Foreskin fibroblast (primary cell): ENCODE measurements at places on chromosomes 13 and 19.

GRCh38 chr13:93517658-93518057 is 291.1 kb downstream of the GPC6 start:
- DNase-seq = no peak

DNA sequence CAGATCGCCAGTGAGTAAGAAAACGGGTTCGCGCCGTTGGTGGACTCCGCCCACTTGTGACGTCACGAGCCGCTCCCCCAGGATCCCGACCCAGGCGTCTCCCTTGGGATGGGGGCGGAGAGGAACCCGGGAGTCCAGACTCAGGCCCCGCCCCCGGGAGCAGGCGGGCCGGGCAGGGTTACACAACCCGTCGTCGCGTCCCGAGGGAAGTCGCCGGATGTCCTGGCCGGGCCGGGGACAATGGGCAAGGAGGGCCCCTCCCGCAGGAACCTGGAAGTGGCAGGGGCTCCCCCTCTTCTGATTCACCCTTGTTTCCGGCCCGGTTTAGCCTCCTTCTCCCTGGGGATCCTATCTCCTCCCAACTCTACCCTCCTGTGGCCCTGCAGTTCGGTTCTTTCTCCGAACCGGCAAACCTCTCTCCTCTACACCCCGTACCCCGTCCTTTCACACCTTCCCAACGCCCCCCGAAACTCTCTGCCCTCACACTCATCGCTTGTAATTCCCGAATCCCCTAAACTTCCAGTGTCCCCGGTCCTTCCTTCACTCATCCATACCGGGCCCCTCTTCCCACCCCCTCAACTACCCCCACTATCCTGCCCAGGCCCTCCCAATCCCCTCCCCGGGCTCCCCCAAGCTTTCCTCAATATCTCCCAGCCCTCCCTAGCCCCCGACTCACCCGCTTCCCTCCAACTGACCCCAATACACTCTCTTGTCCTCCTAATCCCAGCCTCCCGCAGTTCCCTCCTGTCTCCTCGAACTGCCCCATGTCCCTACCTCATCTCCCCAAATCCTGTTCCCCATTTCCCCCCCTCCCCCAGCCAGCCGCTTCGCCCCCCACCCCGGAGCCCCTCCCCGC is 20.0 kb upstream of the ERCC1 start:
- peak; percentile 91 for DNase-seq

DNA sequence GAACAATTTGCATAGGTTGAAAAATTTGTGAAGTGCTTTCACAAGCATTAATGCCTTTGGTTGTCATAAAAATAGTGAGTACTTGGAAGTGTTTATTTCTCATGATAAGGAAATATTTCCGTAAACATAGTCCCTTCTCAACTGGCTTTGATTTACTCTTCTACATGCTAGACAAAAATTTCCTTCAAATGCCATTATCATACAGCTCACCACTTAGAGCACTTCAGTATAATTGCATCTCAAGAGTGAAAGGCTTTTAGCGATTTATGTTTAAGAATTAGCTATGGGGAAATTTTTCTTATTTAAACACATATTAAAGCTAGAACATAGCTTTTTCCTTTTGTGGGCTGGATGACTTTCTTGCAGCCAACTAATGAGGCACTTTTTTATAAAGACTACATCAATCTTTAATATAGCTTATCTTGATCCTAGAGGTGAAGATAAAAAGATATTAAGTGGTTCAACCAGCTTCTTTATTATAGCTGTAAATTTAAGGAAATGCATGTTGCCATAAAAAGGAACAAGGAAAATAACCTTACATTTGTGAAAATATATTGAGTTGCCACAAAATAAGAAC is 656.8 kb downstream of the SLITRK6 start:
- no peak for DNase-seq

DNA sequence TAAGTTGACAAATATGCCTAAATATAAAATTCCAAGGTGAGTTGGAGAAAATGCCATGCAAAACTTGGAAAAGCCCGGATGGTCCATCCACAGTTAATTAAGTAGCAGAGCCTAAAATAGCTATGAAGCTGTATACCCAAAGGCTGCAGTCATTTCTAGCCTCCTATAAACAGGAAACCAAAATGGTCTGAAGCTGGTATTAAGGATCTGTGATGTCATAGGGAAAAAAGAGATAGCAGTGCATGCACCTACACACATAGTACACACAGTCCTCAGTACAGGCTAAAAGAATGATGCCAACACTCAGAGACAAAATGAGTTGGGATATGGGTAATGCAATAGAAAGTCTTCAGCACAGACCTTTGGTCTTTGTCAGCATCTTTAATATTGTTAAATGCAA is 736.9 kb downstream of the EFNB2 start:
- no peak for DNase-seq

DNA sequence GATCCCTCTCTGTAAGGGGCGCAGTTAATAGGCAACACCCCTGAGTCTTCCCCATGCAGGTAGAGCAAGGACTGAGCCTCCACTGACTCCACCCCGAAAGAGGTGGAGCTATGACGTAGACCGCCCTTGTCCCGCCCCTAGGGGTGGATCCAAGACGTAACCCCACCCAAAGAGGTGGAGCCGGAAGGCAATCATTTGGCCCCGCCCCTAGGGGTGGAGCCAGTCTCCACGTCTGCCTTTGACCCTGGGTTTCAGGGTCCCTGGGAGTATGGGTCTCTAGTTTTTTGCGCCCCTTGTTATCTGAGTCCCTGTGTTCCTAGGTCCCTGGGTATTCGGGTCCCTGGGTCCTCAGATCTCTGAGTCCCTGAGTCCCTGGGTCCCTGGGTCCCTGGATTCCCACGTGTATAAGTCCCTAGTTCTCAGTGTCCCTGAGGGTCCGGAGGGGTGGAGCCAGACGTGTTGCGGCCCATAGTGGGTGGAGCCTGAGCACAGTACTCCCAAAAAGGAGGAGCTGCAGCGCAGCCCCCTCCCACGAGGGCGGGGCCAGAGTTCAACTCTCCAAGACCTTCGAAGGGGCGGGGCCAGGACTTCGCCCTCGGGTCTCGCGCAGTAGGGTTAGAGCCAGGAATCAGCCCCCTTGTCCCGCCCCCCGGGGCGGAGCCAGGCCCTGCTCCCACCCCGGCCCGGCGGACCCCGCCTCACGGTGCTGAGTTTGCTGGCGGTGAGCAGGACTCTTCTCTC is 5.3 kb downstream of the DENND1C start:
- DNase-seq = peak; percentile 53

DNA sequence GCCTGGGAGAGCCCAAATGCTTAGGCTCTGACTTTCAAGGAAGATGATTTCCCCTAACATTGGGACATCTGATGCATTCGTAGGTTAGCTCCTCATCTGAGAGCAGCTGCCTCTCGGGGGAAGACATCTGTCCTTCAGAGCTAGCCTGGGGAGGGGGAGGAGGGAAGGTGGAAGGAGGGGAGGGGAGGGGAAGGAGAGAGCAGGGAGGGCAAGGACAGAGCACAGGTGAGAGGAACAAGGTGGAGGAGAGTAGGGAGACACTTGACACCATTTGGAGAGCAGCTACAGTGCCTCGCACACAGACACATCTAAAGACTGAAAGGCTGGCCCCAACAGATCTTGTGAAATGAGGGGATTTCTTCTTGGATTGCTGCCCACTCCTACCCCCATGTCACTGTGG is 103.8 kb downstream of the ZDHHC20 start:
- DNase-seq = no peak

GRCh38 chr19:51695088-51695487 is 2.0 kb downstream of the SPACA6 start:
- DNase-seq = no peak

DNA sequence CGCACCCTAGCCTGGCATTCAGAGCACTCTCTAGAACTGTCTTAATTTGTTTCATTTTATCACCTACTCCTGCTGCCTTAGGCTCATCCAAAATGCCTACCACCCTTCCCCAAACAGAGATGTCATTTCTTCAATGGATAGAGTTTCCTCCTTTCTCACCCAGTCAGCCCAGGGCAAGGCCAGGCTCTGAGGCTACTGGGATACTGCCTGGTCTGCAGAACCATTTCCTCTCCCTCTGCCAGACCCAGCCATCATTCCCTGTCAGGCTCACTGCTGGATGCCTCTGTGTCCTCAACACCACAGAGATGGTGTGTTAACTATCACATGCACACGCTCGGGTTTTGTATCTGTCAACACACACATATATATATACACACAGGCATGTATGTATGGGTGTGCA is 47.2 kb downstream of the C13orf42 start:
- DNase-seq = no peak

DNA sequence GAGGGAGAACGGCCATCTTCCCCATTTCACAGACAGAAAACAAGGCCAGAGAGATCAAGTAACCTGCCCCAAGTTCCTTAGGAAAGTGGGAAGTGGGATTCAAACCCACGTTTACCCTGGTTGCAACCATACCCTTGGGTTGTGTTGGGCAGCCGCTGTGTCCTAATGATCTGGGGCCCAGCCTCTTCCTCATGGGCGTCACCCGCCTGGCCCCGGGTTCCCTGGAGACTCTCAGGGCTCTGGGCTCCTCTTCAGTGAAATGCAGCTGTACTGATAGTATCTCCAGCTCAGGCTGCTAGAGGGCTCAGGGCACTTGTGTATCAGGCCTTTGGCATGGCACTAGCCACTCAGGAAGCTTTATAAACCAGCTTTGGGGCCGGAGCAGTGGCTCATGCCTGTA is 9.8 kb downstream of the TMED1 start:
- DNase-seq = no peak

GRCh38 chr13:112983428-112984196 is 14.6 kb downstream of the MCF2L start:
- DNase-seq = no peak

DNA sequence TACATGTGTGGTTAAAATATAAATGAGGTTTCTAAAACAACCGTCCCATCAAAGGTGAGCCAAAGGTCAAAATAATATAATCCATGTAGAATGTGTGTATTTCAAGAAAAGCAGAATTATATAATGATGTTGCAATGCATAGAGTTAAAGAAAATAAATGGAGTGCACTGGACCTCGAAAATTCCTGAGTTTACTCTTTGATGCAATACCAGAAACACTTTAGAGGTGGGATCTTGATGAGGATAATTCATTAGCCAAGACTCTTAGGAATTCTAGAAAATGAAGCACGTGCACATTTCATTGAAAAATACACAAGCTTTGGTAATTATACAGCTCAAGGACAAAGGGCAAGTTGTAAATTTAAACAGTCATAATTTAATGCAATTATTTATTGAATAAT is 508.9 kb upstream of the ARGLU1 start:
- no peak for DNase-seq

DNA sequence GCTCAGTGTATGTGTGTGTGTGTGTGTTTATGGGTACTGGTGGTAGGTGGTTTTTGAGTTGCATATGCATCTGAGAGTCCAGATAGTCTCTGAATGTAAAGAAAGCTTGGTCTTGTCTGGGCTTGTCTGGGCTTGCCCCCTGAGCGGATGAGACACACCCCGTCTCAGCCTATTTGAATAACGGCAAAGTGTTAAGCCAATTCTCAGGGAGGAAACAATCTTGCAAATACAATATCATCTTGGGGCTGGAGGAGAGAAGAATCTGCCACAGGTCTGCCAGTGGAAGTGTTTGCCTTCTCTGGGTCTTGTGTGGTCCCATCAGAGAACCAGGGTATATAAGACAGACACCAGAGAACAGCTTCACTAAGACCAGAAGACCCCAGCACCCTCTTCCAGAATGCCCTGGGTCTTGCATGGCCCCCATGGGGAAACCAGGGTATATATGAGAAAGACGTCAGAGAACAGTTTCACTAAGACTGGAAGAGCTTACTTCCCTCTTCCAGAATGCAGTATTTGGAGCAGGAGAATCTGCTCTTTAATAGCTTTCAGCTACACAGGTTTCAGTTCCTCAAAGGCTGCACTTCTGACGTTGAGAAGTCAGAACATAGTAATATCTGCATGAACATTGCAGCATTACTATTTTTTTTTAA is 13.3 kb downstream of the CD70 start:
- no peak for DNase-seq

DNA sequence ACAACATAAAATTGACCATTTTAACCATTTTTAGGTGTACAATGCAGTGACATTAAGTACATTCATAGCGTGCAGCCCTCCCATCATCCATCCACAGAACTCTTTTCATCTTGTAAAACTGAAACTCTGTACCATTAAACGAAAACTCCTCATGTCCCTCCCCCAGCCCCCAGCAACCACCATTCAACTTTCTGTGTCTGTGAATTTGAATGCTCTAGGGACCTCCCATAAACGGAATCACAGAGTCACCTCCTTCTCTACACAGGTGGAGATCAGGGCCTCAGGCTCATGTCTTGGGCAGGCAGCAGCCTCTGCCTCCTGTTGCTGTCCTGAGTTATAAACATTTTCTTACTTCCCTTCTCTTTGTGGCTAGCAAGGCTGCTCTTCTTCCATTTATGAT is 7.3 kb upstream of the CCNE1 start:
- DNase-seq = no peak

DNA sequence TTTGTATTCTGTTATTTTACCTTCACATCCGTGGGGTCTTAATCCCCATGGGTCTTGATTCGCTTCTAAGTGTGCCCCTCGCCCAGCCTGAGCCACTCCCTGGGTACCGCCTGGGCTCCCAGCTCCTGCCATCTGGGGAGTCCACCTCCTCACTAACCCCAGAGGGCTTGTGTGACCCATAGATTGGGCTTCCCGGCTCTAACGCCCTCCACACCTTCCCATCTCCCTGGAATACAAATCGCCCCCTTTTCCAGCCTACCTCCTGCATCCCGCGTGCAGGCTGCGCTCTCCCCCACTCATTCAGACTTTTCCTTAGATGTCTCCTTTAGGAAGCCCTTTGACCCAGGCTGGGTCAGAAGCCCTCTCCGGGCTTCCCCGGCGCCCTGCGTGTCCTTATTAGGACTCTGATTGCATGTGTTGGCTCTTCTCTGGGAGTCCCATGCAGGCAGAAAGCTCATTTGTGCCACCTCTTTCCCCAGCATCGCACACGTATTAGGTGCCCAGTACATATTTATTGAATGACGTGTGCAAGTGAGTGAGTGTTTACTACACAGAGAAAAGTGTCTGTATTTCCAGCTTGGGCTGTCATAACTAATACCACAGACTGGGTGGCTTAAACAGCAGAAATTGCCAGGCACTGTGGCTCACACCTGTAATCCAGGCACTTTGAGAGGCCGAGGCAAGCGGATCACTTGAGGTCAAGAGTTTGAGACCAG is 757 bp downstream of the CCDC124 start:
- peak; percentile 32 for DNase-seq
